Sigmoid colon (tissue), 7 donors: ENCODE measurements at places on chromosomes 16 and 17. TPM values are rescaled to one million over a fixed set of nuclear protein-coding genes. Genes with fewer than 3 reads are reported as not detected.
A peak's percentile ranks its signal among the peaks of the same experiment; 100 is the strongest.

- H3K27ac ChIP-seq = no peak overlapping the region
- no peak overlapping the region for H3K4me3 ChIP-seq
- no peaks in the 10 kb centered on the region for H3K36me3 ChIP-seq
These were observed 18.5 kb downstream of the SEC14L5 start for GRCh38 chr16:4976611-4977145.

Gene HOXB2
- 86.1 TPM for total RNA-seq

DNA sequence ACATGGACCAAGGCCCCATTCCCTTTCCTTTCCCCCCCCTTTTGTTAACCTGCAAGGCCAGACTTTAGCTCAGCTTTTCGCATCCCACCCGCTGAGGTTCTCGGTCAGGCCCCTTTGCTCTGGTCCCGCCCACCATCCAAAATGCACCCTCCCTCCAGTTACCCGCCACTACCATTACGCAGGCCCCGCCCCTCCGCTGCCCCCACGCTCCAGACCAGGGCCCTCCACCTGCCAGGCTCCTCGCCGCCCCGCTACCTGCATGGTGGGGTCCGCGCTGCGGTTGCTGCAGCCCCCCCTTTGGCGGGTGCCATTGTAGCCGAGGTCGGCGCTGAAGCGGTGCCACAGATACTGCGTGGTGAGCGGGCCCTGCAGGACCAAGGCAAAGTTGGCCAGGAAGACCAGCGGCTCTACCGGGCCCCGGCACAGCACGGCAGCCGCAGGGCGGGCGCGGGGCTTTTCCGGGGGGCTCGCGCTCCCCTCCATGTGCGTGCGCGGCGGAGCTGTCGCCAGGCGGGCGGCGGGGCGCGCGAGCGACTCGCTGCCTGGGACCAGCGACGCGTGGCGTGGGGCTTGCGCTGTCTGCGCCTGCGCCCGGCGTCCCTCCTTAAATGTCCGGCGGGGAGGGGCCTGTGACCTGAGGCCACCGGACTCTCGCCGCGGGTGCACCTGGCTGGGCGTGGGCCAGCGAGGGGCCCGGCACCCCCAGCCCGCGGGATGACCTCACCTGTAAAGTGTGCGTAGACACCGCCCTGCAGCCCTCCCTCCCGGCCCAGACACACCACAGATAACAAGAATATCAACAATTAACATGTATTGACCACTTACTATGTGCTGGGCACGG is at the start of gene SLC46A1:
Gene SLC46A1, minus strand, starts transcription at position 581 of the 841 bp plus-strand sequence. Its CDS starts 98 bp downstream, at position 483.
- H3K27me3 ChIP-seq = no peaks in the 10 kb centered on the region
- H3K4me3 ChIP-seq = peak within 1 kb of the TSS; percentile 75
- DNase-seq = peak; percentile 81
- peaks cover 18% of the 10 kb centered on the region for H3K4me1 ChIP-seq
- peak within 1 kb of the TSS; percentile 54 for H3K27ac ChIP-seq

GRCh38 chr17:57444682-57445450 is 188.5 kb downstream of the MSI2 start:
- no peaks in the 10 kb centered on the region for H3K27me3 ChIP-seq
- H3K4me3 ChIP-seq = no peak overlapping the region
- no peak for DNase-seq

GRCh38 chr16:89565256-89565505 is 4.7 kb downstream of the RPL13 start:
- no peak overlapping the region for H3K27ac ChIP-seq
- H3K4me1 ChIP-seq = peaks cover 34% of the 10 kb centered on the region
- H3K4me3 ChIP-seq = peak overlapping the region; percentile 22
- no peak for DNase-seq

Gene TMEM231
- 6.1 TPM for total RNA-seq

Gene EPOP
- total RNA-seq = 2.0 TPM
